ENCODE measurements at places on chromosomes 7 and 10.

GRCh38 chr10:101226491-101227428 lies 2.5 kb downstream of the LBX1 start:
- no peak for DNase-seq

- no peak for DNase-seq
Observed at GRCh38 chr10:31820096-31820495, 108.5 kb downstream of the ARHGAP12 start.

DNA sequence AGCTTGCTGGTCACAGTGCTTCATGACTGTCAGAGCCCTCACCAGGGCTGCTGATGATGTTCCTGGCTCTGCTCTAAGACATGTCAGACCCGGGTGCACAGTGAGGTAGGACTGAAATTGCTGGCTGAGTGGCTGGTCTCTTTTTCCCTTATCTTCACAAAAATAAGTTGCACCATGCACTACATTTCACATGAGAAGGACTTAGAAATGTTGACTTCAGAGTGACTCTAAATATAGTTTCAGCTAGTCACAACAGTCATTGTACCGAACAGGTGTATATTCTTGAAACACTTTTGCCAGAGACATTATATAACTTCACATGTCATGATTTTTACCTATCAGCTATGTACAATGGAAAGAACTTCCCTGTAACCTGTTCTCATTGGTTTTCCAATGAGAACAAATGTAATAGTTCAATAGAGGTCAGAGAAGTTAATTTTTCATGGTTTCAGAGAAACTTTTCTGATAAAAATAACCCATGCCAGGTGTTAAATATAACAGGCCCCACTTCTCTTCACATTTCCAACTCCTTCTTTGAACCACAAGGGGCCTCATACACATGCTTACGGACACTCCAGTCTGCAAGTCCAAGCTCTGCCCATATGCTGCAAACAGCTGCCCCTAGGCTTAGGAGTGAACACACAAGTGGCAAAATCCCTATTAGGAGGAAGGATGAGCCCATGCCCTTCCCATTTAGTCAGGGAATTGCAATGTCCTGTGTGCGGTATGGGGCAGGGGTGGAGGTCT lies 115.6 kb downstream of the CDK6 start:
- DNase-seq, result no peak

DNA sequence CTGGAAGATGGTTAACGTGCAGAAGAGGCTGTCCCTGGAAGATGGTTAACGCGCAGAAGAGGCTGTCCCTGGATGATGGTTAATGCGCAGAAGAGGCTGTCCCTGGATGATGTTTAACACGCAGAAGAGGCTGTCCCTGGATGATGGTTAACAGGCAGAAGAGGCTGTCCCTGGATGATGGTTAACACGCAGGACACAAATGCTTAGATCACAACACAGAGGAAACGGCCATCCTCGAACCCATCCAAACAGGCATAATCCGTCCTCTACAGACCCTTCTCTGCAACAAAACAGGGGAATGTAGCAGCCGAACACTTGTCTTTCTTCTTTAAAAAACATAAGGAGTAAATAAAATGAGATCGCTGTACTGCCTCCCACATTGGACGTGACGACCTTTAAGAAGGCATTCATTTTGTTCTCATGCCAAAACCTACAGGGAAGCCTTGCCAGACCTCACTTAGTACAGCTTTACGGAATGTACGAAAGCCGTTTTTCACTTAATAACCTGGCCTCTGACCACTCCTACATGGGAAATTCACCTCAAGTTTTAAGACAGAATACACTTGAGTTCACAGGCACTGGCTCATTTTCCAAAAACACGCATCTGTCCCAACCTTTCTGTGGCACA lies 245.2 kb downstream of the ZMYND11 start:
- no peak for DNase-seq

- no peak for DNase-seq
Observed at GRCh38 chr10:69757553-69758309, 44.0 kb upstream of the COL13A1 start.

DNA sequence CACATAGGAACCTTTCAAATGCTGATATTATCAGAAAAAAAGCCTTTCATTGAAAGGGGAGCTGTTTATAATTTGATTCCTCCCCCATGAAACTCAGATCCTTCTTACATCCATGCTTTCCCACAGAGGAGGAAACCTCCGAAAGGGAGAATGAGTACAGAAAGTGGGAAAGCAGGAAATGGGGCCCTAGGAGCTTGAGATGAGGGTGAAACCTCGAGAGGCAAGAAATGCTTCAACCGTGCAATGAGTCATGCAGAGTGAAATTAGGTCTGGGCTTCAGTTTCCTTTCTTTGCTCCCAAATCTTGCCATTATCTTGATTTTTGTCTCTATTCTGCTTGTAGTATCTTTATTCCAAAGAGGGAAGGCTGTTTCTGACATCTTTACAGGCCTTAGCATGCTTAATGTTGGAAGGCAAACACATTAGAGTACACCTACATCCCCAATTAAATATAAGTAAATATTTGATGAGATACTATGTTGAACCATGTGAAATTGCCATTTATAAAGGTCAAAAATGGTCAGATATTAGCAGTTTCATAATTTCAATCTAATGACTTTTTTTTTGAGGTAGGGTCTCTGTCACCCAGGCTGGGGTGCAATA lies 79.1 kb downstream of the NAMPT start:
- no peak for DNase-seq

- no peak for DNase-seq
Observed at GRCh38 chr10:5490698-5491464, 8.5 kb downstream of the CALML5 start.

DNA sequence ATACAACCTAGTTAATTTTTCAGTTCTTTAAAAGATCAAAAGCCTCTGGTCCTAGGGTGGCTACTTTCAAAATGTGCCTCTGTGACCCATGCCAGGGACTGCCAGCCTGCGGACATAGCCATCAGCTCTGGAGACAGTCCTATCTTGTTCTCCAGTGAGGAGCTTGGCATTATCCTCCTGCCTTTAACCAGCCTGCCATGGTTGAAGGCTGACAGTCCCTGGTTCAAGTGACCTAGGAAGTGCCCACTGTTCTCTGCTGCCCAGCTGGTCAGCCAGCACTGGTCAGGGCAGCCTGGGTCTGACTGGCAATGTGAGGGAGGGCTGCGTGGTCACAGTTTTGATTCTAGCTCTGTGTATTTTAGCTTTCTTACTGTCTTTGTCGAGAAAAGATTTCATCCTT lies 18.1 kb upstream of the ARHGAP22 start:
- DNase-seq, result no peak

- DNase-seq, result no peak
Observed at GRCh38 chr7:43698460-43699255, 30.7 kb downstream of the COA1 start.

DNA sequence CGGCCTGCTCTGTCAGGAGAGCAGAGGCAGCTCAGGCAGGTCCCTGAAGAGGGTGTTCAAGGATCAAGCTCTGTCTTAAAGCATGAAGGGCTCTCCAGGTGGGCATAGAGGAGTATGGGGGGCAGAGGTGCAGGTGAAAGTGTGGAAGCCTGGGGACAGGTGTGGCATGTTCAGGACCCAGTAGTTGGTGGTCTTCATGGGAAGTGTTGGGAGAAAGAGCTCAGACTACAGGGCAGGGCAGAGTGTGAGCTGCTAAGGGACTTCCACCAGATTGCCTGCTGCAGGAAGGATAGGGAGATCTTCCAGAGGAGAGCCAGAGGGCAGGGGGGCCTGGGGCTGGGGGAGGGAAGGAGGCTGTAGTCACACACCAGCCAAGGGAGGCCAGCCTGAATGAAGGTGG lies 156.5 kb upstream of the GDF10 start:
- no peak for DNase-seq

DNA sequence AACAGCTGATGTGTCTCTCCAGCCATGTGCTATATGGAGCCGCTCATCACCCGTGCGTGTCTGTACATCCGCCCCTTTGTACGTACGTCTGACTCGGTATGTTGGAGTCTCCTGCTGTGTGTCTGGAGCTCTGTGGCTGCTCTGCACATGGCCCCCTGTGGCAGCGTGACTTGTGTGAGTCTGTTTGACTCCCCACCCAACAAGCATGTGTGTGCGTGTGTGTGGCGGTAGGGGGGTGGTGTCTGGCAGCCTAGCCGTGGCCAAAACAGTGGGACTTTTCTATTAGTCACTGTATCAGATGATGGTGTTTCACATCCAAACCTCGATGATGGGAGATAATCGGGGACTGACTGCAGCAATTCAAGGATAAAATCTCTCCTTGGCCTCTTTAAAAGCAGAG lies 94.1 kb downstream of the COL13A1 start:
- DNase-seq, result no peak

DNA sequence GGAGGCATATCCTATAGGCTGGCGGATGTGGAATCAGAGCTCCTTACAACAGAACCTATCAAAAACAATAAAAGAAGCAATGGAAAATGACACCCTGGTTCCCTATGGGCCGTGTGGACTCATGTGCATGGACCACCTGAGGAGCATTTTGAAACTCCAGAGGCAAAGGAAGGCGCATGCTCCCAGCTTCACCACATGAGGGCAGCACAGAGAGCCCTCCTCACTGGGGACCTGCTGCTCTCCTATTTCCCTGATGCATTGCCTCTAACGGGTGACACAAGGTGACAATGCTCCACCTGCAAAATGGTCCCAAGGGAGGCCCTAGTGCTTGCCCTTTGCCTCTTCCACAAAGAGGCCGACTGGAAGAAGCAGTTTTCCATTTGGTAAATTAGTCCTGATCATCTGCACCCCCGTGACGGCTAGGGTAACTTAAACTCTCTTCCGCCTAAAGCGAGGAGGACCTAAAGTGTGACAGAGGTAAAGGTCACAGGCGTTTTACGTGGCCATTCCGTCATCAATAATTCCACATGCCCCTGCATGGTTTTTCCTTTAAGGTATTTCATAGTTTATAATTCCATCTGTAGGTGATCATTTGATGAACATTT lies 67.7 kb downstream of the GPAM start:
- no peak for DNase-seq

DNA sequence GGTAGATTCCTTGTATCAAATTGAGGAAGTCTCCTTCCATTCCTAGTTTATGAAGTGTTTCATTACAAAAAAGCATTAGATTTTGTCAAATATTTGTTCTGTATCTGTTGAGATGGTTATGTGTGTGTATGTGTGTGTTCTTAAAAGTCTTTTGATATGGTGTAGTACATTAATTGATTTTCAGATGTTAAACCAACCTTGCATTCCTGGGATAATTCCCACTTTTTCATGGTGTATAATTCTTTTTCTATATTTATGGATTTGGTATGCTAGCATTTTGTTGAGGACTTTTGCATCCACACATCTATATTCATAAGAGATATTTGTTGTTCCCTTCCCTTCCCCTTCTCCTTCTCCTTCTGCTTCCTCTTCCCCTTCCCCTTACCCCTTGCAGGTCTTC lies 8.9 kb upstream of the GIMAP8 start:
- no peak for DNase-seq

GRCh38 chr10:133390597-133391248 lies 3.2 kb upstream of the MTG1 start:
- DNase-seq, result no peak

- no peak for DNase-seq
Observed at GRCh38 chr7:14521183-14521582, 381.4 kb downstream of the DGKB start.

GRCh38 chr10:97548828-97549455 lies 23.6 kb upstream of the ANKRD2 start:
- no peak for DNase-seq

DNA sequence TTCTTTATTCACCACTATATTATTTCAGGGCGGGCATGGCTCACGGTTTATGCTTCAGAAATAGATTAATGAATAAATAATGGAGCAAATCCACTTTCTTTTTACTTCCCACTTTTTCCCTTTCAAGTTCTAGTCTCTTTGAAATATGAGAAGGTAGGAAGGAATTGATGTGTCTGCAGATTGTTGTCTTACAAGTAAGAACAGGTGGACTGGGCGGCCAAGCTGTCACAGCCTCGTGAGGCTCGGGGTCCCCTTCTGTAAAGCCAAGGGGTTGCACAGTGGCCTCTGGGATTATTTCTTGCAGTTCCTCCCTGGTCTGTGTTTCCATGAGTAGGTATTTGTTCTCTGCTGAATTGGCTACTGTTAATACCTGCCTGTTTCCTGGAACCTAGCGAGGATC lies 11.2 kb downstream of the VWA2 start:
- DNase-seq, result no peak

DNA sequence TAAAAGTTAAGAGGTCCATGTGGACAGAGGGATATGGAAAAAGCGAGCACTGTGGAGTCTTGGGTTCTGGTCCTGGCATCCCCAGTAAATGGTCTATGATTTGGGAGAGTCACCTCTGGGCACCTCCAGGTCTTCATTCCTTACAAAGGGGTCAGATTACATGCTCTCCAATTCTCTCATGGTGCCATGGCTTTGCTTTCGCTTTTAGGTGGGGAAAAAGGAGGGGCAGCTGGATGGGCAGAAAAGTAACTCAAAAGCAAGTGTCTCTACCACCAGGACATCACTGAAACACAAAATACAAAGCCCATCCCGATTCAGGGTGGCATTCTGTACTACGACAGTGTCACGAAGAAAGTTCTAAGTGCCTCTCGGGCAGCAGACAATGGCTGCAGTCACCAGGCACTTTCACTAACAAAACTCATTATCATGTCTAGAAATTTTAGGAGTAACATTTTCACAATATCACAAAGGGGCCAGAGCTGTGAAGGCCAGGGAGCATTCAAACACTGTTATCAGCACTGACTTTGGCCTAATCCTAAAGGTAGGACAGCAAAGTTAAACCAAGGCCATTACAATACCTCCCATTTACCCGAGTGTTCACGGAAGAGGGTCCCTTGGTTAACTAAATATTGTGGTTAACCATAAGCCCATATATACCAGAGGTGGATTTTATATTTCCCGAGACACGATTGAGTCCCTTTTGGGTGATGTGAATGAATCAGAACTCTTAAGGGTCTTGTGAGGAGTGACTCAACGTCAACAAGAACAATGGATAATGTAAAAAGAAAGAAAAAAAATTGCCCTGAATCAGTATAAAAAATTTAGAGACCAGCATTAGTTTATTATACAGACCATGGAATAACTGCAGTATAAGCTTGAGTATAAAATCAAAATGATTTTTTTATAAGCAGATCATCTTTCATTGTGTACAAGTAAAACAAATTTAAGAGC lies 2.5 kb downstream of the PSAP start:
- no peak for DNase-seq

- no peak for DNase-seq
Observed at GRCh38 chr7:31102973-31103850, 51.1 kb downstream of the ADCYAP1R1 start.

GRCh38 chr7:42338231-42338915 lies 101.4 kb upstream of the GLI3 start:
- DNase-seq, result no peak

GRCh38 chr10:8057636-8058273 lies 3.3 kb downstream of the GATA3 start:
- no peak for DNase-seq

GRCh38 chr7:45573661-45574415 lies at the start of gene ADCY1:
Gene ADCY1 (plus strand): TSS chr7:45574368. CDS start chr7:45574544, 176 bp downstream.
- DNase-seq, result no peak

DNA sequence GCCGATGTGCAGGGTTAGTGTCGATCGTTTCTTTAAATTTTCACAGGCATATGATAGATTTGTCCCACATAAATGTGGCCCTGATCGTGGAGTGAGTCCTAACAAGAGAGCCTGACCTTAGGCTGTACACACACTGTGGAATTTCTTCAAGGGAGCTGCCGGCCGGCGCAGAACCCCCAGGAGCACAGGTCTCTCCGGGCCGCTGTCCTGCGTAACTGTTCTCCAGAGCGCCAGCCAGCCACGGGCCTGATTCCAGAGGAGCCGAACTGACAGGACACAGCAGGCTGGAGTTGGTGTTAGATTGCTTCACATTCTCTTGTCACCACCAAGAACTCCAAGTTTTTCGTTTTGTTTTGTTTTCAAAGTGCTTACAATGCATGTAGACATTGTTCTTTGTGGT lies 37.3 kb downstream of the SHH start:
- no peak for DNase-seq
